ENCODE measurements at places on chromosomes 12 and 14. TPM values are rescaled to one million over a fixed set of nuclear protein-coding genes. Genes with fewer than 3 reads are reported as not detected.

Gene MIP
- total RNA-seq: not detected

Gene TSHR
- 0.20 TPM for total RNA-seq

Gene USP44
- total RNA-seq: 0.27 TPM

Gene TEAD4
- total RNA-seq: 30.8 TPM

Gene ADAMTS20
- total RNA-seq: not detected

Gene RPGRIP1
- not detected for total RNA-seq

Gene CLEC1B
- not detected for total RNA-seq

Gene LARP4
- 15.6 TPM for total RNA-seq

Gene IKBIP
- 48.9 TPM for total RNA-seq

Gene RARG
- 30.8 TPM for total RNA-seq

Gene GPX2
- total RNA-seq: not detected

Gene P2RX7
- 3.3 TPM for total RNA-seq

Gene PTPRQ
- total RNA-seq: 4.0 TPM

Gene CLEC2A
- not detected for total RNA-seq

Gene OAS3
- 8.6 TPM for total RNA-seq

Gene DNAJC22
- 3.1 TPM for total RNA-seq

Gene ACSM4
- total RNA-seq: not detected

Gene DTX1
- not detected for total RNA-seq

Gene SAMD15
- not detected for total RNA-seq

Gene PAWR
- total RNA-seq: 80.3 TPM

Gene CRIP1
- total RNA-seq: not detected

Gene CDK2
- 40.9 TPM for total RNA-seq

Gene ADCY4
- total RNA-seq: not detected

Gene WSCD2
- total RNA-seq: not detected

Gene HOXC4
- 5.2 TPM for total RNA-seq

Gene FBXO21
- 10.4 TPM for total RNA-seq

Gene SHMT2
- 343 TPM for total RNA-seq
